Osteoblast (primary cell): ENCODE measurements at places on chromosomes 2 and 18. TPM values are rescaled to one million over a fixed set of nuclear protein-coding genes. Genes with fewer than 3 reads are reported as not detected.

- peaks cover 36% of the 10 kb centered on the region for H3K4me1 ChIP-seq
- H3K27me3 ChIP-seq: no peaks in the 10 kb centered on the region
- H3K27ac ChIP-seq: no peak overlapping the region
- H3K36me3 ChIP-seq: no peaks in the 10 kb centered on the region
These were observed 289.2 kb downstream of the TNS1 start for GRCh38 chr2:217713395-217714286.

GRCh38 chr18:1746131-1746530 is 825.2 kb downstream of the METTL4 start:
- no peak for DNase-seq
- H3K36me3 ChIP-seq: no peaks in the 10 kb centered on the region

SULT1C4 gene
- not detected in 2 replicates for total RNA-seq

SEMA4F gene
- 7.2 and 7.7 TPM in 2 replicates for total RNA-seq

GRCh38 chr18:22165049-22165602 is 4.3 kb upstream of the GATA6 start:
- H3K36me3 ChIP-seq: no peaks in the 10 kb centered on the region
- peak; percentile 68 for DNase-seq
- H3K27me3 ChIP-seq: peaks cover 82% of the 10 kb centered on the region
- no peak overlapping the region for H3K4me3 ChIP-seq

DNA sequence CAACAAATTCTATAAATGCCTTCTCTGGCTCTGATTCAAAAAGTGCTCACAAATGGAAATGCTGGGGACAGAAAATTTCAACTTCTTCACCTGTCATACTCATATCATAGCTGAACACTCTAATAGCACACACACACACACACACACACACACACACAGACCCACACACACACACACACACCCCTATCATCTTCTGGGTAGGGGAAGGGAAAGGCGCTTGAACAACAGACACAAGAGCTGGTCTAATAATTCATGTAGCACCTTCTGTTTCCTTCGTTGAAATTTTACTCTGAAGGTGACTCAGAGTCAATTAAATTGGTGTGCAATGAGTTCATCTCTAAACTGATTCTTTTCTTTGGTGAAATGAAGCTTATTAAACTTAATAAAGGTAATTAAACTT is 32.9 kb downstream of the CD28 start:
- no peak for DNase-seq
- H3K4me1 ChIP-seq: peaks cover 36% of the 10 kb centered on the region
- H3K36me3 ChIP-seq: no peaks in the 10 kb centered on the region
- no peak overlapping the region for H3K4me3 ChIP-seq

HOXD10 gene
- total RNA-seq: not detected in 2 replicates

BOK gene
- total RNA-seq: 33.3 and 41.3 TPM in 2 replicates
